CD4-positive, alpha-beta T cell treated with Interleukin-15 for 1 hour (primary cell): ENCODE measurements at places on chromosomes 2 and 18.
A peak's percentile ranks its signal among the peaks of the same experiment; 100 is the strongest.

DNA sequence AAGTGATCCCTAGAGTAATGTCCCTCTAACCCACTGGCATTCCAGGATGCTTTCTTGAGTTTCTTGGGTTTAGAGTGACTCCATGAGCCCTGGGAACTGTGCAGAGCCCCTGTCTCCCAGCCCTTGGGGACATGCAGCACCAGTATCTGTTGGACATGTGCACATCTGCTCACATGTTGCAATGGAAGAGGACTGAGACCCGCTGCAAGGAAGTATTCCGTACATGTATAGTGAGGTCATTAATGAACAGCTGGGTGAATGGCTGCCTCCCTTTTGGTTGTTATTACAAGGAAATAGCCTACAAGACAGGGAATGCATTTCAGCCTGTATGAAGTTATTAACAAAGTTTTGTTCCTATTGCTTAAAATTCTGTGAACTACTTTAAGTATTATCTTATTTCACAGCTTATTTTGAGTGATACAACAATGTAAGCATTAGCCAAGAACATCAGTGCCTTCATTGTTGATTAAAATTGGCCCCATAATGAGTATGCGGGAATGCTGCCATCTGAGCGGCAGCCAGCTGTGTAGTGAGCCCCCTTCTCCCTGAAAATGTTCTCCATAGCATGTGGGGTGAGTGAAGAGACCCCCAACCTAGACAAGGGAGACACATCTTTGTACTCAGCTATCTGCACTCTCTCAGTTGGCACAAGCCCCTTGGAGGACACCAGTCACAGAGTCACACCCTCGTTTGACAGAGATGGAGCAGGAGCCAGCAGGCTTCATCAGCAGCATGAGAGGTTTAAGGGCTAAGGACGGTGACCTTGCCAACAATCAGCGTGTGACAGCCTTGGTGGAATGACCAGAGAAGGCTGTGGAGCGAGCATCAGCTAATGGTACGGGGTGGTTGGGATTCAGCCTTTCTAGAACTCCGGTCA, 87.4 kb downstream of the FAM210A start:
- no peak for DNase-seq

- DNase-seq, result peak; percentile 57
These were observed 79.2 kb downstream of the LONRF2 start for GRCh38 chr2:100242891-100243619.

- no peak for DNase-seq
These were observed 35.1 kb upstream of the CYRIA start for GRCh38 chr2:16700551-16701259.

GRCh38 chr2:196153480-196153879, 17.9 kb downstream of the STK17B start:
- DNase-seq, result no peak

DNA sequence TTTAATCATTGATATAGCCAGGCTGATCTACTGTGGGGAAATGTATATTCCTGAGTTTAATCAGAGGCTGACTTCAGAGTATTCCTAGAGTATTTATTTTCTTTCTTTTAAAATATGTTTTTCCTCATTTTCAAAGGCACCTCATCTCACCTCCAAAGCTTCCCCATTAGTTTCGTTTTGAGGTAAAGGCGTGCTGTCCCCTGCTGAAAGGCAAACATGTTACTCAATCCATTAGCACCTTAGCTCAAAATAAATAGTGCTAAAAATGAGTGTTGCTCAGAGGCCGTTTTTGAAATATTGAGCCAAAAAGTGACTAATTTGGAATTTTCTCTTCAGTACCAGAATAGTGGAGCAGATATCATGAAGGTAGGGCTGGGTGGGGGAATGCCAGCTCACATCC, 386.2 kb downstream of the SOX11 start:
- no peak for DNase-seq

- DNase-seq, result no peak
These were observed 4.9 kb downstream of the ERFE start for GRCh38 chr2:238163481-238164198.

DNA sequence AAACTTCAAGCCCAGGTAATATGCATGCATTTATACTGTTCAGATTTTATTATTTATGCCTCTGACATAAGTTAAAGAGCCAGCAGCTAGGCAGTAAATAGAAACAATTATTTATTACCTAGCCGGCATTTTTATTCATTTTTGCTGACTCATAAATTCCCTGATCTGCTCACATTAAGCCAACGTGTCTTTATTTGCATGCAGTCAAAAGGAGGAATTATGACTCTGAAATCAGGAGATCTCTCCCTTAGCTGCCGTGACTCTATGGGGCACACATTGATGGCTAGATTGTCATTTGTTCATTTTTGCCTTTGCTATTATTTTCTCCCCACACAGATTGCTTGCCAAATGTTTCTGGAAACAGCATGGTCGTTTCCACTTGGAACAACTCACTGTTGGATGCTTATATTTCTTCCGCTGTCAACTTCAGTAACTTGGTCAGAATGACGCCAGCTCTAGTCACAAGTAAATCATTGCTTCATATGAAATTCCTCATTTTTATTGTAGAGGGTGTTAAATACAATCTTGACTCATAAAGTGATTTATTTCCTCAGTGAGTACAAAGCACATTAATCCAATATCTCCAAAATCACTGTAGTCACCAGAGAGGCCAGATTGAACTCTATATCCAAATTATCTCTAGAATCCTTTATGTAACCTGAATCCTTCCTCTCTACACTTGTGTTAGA, 15.9 kb upstream of the ZBTB14 start:
- no peak for DNase-seq

DNA sequence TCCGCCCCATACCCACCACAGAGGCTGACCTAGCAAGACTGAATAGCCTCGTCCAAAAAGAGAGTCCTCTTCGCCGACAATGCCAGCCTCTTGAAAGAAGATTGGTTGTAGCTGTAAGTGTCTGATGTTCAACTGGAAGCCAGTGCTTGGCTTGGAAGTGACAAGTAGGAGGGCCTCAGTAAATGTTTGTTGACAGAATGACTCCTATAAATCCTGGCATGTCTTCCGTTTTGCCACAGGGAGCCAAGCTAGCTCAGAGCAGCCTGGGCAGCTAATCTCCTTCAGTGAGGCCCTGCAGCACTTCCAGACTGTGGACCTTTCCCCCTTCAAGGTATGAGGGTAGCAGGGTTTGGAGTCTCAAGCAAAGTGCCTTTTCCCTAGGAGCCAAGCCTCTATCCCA, 14.9 kb downstream of the ELMOD3 start:
- no peak for DNase-seq

GRCh38 chr2:127101048-127101611, 5.8 kb downstream of the BIN1 start:
- DNase-seq, result no peak

GRCh38 chr18:10543277-10543676, 17.4 kb downstream of the NAPG start:
- no peak for DNase-seq

DNA sequence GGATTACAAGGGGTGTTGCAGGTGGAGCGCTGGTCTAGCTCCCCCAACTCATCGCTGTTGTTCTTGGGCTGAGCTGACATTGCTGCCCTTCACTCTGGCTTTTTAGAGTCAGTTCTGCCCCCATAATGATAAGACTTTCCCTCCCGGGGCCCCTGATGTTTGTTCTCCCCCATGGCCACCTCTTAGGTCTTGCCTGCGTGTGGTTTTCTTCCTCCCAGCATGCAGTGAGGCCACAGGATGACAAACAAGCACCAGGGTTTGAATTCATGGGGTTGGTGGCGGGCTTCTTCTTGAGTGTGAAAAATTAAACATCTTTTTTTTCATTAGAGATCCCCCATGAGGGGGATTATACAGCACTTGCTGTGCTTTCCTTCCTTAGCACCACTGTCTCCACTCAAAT, 74.1 kb downstream of the CTAGE1 start:
- no peak for DNase-seq

DNA sequence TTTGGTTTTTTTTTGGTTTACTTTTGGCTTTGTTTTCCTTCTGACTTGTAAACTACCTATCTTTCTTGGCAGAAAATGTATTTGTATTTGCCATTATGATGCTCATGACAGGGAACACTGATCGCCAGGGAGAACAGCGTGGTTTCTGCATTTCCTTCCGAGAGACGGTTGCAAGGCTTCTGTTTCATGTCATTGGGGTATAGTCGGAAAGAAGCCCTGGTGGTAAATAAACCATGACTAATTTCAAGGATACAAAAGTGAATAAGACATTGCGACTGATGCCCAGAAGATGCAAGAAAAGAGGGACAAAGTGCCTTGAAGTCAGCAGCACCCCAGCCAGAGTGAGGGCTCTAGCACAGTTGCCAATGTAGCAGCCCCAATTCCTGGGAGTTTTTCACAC, 4.2 kb upstream of the CAPN14 start:
- no peak for DNase-seq

GRCh38 chr2:226030369-226030768, 630.9 kb downstream of the NYAP2 start:
- no peak for DNase-seq

DNA sequence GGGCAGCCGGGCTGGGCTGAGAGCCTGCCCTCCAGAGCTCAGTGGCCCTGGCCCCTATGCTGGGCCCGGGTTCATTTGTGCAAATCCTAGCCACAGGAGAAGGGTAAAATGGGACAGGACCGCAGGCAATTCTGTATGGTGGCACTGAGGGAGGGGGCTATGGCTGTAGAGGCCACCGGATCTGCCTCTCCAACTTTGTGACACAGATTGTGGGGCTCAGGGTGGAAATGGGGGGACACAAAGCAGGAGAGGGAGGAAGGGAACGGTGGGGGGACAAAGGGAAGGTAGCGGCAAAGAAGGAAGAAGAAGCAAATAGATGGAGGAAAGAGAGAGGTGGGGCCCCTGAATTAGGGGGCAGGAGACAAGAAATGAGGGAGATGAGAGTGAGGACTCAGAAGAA, 201.1 kb downstream of the SMAD2 start:
- DNase-seq, result no peak

DNA sequence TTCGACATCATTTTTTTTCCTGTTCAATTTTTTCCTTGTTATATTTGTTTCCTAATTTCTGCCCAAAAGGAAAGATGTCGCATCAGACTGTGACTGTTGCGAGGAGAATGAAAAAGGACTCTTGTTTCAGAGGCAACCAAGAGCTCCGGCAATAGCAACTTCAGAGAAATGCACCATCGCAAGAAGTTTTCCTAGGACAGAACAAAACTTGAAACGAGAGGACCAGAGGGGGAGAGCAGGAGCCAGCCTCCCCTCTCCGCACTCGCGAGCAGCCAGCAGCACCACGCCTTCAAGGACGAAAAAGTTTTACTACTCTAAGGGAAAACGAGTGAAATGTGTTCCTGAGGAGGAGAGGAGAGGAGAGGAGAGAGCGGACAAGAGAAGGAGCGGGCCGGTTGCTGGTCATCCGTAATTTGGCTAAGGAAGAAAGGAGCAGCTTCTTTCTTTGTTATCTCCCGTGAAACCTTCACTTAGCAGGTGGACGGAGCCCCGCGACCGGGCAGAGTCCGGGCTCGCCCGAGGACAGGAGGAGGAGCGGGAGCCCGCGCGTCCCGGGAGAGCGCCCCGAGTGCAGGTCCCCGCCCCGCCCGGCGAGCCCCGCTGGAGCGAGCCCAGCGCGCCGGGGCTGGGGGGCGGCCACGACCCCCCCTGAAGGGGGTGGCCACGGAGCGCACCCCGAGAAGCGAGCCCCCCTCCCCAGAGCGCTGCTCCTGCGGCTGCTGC, 744 bp downstream of the POU3F3 start:
- DNase-seq, result no peak

DNA sequence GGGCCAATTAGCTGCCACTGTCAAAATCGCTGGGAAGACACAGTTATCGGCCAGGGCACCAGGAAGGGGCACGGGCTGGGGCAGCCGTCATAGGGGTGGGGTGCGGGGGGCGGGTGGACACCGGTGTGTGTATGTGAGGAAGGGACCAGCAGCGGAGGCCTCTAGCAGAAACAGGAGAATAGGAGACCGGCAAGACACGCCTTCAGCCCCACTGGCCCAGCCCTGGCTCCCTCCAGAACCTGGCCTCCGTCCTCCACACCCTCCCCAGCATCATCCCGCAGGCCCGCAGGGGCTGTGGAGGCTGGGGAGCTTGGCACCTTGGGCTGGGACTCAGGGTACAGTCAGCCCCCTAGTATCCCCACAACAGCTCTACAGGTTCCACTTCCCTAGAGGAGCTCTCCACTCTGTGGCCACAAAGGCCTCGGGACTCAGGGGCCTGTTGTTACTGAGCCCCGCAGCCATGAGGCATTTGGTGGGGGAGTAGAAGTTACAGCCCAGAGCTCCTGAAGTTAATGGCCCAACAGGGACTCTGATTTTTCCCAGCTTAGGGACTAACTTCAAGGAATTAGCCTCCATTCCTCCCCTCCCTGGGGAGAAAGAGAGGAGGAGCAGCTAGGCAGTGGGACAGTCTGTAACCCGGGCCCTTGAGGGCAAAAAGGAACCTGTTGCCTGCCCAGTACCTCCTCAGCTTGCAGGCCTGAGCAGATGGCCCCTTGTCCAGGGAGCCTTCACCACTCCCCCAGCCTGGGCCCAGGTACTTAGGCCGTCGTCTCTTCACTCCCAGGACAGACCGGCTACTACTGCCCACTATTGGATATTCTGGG, 19.9 kb downstream of the SH2D6 start:
- DNase-seq, result no peak

- no peak for DNase-seq
These were observed 27.8 kb upstream of the TNS1 start for GRCh38 chr2:218030409-218031195.

DNA sequence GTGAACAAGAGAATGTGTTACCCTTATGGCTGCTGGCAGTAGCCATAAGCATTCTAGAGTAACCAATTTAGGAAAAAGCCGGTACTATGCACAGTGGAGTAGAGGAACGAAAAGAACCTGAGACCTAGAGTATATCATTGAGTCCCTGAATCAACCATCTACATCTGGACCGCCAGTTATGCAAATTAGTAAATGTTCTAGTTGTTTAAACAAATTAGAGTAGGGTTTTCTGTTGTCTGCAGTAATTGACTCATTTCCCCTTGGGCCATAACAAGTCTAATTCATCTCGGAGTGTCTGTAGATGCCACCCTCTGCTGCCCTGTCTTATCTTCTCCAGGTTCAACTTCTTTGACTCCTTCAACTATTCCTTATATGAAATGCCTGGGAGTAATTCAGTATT, 60.1 kb upstream of the CAPN13 start:
- no peak for DNase-seq

DNA sequence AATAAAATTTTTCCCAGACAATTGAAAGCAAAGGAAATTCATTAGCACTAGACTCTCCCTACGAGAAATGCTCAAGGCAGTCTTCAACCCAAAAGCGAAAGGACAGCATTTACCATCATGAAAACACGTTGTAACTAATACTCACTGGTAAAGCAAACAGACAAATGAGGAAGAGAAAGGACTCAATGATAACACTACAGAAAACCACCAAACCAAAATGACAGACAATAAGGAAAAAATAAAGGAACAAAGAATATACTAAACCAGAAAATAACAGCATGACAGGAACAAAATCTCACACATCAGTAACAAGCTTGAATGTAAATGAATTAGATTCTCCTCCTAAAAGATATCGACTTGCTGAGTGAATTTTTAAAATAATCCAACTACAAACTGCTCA, 190.7 kb downstream of the NOL4 start:
- DNase-seq, result no peak

DNA sequence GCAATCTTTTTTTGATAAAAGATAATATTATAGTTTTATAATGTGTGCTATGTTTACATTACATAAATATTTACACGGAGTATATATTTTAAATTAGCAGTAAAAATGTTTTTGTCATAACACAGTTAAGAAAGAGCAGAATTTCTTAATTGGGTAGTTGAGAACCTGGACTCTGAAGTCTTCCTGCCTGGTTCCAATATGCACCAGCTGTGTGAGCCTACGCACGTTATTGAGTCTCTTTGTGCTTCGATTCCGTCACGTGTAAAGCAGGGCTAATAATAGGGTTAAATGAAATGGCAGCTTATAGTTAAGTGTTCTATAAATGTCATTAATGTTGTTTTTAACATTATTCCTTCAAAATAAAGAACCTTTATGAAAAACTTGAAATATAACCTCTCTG, 1.2 kb upstream of the CCDC88A start:
- no peak for DNase-seq
